ENCODE measurements at places on chromosomes 2 and 18.

DNA sequence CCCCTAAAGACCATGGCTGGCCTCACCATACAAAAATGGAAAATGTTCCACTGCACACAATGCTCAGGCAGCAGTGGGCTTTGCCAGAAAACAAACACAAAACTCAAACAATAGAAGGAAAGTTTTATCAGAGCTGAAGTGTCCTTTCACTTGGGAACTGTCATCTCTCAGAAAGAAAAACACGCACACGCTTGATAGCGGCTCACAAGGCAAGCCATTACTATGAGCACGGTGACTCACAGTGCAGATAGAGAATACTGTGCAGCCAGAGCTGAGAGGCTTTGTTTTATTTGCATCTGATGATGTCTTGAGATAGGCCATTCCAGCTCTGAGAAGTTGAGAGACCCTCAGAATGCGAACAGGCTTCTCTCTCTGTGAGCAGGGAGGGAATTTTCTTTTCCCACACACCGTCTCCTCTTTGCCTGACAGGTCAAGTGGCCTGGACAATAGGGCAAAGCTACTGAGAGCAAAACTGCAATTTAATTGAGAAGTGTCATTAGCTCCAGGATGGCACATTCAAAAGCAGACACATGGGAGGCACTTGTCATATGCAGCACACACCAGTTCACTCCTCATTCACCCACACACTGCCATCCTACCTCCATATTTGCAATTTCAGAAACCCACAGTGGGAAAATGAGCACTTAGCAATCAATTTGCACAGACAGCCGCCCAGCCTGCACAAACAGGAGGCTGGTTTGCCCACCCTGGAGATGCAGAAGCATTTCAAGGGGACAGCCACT, 236.6 kb downstream of the SS18 start:
- no peak for DNase-seq

- DNase-seq, result no peak
Measured at GRCh38 chr2:3445891-3446290, 66.4 kb downstream of the TRAPPC12 start.

GRCh38 chr2:139492131-139492680, 712.0 kb upstream of the NXPH2 start:
- no peak for DNase-seq

DNA sequence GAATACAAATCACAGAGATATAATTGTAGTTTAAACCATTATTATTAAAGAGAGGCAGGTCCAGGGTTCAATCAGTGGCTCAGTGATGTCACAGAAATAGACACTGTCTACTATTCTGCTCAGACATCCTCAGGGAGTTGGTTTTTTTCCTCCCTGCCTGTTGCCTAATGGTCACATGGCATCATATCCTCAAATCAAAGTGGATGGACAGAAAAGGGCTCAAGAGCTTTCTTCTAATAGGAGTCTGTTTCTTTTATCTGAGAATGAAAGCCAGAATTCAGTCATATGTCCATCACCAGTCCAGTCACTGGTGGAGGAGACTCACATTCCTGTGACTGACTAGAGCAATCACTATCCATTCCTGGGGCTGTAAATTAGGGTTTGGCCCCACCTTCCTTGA, 27.9 kb upstream of the EPC2 start:
- DNase-seq, result no peak

DNA sequence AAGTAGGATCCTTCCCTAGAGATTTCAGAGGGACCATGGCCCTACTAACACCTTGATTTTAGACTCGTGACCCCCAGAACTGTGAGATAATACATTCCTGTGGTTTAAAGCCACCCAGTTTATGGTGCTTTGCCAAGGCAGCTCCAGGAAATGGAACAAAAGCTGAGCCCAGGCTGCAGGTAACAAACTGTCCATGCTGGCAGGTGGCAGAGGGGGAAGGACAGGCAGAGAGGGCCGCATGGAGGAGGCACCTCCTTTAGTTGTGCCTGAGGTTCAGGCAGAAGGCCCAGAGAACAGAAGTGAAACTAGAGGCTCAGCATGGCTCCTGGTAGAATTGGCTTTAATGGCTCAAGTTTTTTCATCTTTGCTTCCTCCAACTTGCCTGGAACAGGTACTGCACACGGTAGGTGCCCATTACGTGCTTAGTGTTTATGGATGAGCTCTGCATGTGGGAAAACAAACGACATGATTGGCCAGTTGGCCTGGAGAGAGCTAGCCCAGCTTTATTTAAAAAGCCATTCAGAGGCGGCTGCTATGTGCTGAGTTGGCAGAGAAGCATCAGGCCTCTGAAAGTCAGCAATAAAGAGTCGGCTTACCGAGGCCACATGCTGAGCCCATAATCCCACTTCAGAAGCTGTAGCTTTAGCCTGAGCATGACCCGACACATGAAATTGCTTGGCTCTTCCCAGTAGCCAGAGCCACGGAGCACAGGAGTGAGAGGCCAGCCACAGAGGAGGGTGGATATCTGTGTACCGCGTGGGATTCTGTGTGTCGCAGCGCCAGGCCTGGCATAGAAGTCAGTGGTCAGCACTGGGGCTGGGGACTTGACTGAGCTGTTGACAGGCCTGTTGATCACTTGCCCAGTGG, 36.5 kb downstream of the HS1BP3 start:
- no peak for DNase-seq

GRCh38 chr2:46326231-46326980, 29.2 kb downstream of the EPAS1 start:
- DNase-seq, result no peak

DNA sequence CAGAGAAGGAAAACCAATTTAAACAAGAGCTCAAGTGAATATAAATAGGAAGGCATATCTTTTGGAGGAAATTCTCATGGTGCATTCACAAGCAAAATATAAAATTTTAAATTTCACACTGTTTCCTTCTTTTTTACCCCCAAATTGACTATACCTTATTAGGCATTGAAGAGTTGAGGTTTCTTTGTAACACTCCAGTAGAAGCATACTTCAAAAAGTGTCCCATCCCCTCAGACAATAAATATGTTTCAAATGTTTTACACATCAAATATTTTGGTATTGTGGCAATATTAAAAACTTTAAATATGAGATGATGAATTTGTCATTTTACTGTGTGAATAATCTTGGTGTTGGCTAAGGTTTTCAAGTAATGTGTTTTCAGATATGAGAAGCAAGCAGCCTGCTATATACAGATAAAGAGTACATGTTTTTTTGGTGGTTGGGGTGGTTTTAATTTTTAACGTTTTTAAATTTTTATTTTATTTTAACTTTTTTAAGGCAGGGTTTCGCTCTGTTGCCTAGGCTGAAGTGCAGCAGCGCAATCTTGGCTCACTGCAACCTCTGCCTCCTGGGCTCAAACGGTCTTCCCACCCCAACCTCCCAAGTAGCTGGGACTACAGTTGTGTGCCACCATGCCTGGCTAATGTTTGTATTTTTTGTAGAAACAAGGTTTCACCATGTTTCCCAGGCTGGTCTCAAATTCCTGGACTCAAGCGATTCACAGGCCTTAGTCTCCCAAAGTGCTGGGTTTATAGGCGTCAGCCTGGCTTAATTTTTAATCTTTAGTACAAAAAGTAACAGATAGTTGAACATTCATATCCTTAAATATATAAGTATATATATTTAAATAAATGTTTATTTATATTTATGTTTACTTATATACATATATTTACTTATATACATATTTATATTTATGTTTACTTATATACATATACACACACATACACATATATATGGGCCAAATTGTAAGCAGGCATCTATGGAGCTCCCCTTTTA, 36.5 kb upstream of the DLX1 start:
- no peak for DNase-seq

DNA sequence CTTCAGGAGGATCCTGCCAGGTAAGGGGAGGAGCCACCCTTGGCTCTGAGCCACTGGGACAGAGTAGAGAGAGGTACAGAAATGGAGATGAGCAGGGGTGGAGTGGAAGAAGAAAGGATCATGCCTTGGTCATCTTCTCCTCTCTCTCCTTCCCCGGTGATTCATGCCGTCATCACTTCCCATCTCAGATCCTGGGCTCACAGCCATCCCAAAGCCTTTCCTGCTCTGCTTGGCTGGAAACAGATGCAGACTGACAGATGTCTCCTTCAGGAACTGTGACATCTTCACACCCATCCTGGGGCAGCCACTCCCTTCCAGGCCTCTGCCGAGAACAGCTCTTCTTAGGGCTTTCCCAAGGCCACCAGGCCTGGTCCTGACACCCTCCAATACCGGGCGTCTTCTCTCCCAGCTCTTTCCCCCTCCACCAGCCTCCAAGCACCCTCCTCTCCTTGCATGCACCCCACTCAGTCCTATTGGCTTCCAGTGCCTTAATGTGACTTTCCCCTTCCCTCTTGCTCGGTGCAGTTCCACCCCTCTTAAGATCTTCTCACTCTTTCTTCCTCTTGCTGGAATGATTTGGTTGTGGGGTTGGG, 58.3 kb upstream of the TNP1 start:
- DNase-seq, result no peak

DNA sequence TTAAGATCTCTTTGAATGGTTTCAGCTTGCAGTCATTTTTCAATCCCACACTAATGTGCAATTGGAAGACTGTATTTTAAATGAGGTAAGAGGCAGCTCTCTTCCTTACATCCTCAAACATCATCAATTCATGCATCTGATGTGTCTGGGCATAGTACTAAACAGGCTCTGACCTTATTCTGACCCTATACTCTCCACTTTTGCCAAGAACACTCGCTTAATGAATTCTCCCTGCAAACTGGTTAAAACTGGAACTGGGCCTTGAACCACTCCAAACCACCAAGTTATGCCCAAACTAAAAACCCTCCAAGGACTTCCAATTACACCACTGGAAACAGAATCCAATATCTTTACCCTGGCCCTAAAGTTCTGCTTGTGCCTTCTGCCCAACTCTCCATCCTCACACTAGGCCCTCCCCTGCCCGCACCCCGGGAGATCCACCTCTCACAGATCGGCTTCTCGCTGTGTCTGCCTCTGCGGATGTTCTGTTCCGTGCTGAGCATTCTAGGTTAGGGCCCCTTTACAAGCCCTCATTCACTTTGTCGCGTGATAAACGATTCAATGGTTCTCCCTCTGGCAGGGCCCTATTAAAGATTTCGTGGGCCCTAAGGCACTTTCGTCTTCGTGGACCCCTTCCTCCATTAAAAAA, 1.2 kb downstream of the M1AP start:
- no peak for DNase-seq

GRCh38 chr18:13577781-13578180, 148.6 kb downstream of the FAM210A start:
- DNase-seq, result no peak

GRCh38 chr18:31736630-31737029, 24.1 kb downstream of the SLC25A52 start:
- no peak for DNase-seq

- DNase-seq, result no peak
Measured at GRCh38 chr2:155643056-155643775, 689.3 kb downstream of the NR4A2 start.

GRCh38 chr2:15348045-15348444, 213.1 kb downstream of the NBAS start:
- DNase-seq, result no peak

GRCh38 chr2:200466425-200467418, 43.1 kb downstream of the KCTD18 start:
- peak; percentile 31 for DNase-seq

- no peak for DNase-seq
Measured at GRCh38 chr18:75204732-75205513, 4.0 kb downstream of the PTGR3 start.

GRCh38 chr2:174051741-174052583, 86.8 kb upstream of the SP3 start:
- no peak for DNase-seq

- no peak for DNase-seq
Measured at GRCh38 chr18:56861244-56861643, 210.1 kb downstream of the WDR7 start.

GRCh38 chr2:193272011-193272410, 1077.3 kb upstream of the TMEFF2 start:
- DNase-seq, result no peak

GRCh38 chr2:58107803-58108710, 61.5 kb downstream of the VRK2 start:
- no peak for DNase-seq

DNA sequence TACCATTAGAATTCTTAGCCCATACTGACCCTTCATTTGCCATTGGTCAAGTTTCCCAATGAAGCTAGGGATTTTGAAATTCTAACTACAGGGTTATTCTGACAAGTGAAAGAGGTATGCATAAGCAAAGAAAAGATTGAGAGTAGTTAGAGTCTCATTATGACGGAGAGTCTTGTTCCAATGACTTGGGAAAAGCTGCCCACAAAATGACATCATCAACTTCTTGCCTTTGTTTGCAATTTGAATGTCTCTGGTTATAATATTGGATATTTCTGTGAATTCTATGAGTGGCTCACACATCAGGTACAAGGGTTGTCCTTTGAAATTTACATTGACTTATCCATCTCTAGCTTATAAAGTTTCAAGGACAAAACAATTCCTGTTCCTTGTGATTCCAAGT, 772.2 kb downstream of the TRIB2 start:
- no peak for DNase-seq

- DNase-seq, result no peak
Measured at GRCh38 chr2:108417254-108417653, 31.8 kb upstream of the GCC2 start.

- DNase-seq, result peak; percentile 41
Measured at GRCh38 chr2:70069049-70069448, 18.2 kb upstream of the PCBP1 start.

GRCh38 chr2:238277695-238278094, 10.7 kb downstream of the PER2 start:
- DNase-seq, result no peak

DNA sequence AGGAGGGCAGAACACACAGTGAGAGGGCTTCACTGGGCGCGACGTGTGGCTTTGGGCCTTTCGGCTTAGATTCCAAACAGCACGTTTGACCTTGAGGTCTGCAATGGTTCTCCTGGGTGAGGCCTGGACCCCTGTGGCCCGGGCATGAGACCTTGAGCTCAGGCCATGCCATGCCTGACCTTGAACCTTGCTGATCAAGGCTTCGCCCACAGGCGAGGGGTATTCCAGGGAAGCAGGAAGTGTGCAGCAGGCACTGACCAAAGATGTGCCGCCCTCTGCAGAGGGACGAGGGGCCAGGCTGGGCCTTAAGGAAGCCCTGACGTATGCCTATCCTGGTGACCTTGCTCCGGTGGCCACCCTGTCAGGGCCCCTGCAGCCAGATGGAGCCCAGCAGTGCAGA, 178.3 kb upstream of the HDAC4 start:
- DNase-seq, result no peak

DNA sequence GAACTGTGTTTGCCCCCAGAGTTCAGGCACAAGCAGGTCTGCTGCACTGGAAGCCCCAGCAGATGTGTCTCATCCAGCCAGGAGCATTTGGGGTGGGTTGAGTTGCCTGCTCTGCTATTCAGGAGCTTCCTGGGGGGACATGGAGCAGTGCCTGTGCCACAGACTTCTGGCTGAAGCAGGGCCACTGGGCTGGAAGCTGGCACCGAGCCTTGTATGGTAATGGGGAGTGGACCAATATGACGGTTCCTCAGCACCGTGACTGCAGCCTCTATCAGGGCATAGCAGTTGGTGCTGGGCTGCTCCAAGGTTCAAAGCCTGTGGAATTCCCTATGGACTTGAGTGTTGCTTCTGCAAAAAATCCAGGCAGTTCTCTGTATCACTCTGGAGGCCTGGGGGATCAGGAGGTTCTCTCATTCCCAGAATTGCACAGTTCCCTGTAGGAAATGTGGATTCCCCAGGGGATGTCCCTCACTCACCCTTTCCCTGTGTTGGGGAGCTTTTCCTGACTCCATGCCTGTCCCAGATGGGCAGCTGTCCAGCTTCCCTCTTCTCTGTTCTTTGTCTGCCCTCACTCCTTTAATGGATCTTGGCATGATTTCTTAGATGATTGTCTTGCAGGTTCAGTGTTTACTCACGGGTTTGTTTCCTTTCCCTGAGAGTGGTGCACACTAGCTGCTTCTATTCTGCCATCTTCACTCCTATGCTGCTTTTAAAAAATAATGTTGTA, 37.2 kb upstream of the THSD7B start:
- no peak for DNase-seq

Measured in T-cell (primary cell).